Osteoblast (primary cell): ENCODE measurements at places on chromosomes 12 and 14. TPM values are rescaled to one million over a fixed set of nuclear protein-coding genes. Genes with fewer than 3 reads are reported as not detected.

- H3K27ac ChIP-seq = peak overlapping the region; percentile 38
- peak; percentile 55 for DNase-seq
- H3K36me3 ChIP-seq = no peaks in the 10 kb centered on the region
- H3K4me1 ChIP-seq = peaks cover 48% of the 10 kb centered on the region
- peaks cover 3% of the 10 kb centered on the region for H3K27me3 ChIP-seq
- H3K4me3 ChIP-seq = no peak overlapping the region
Measured at GRCh38 chr12:6183689-6184428, 16.3 kb upstream of the CD9 start.

GRCh38 chr12:88153959-88154358 is 11.9 kb downstream of the TMTC3 start:
- no peaks in the 10 kb centered on the region for H3K27me3 ChIP-seq
- H3K4me3 ChIP-seq = no peak overlapping the region
- H3K27ac ChIP-seq = peak overlapping the region; percentile 22
- H3K4me1 ChIP-seq = no peaks in the 10 kb centered on the region
- peak; percentile 60 for DNase-seq

GRCh38 chr12:51219322-51219721 is 1.5 kb upstream of the POU6F1 start:
- no peak overlapping the region for H3K4me3 ChIP-seq
- no peaks in the 10 kb centered on the region for H3K36me3 ChIP-seq
- no peak overlapping the region for H3K27ac ChIP-seq
- no peaks in the 10 kb centered on the region for H3K27me3 ChIP-seq
- DNase-seq = no peak
- peaks cover 15% of the 10 kb centered on the region for H3K4me1 ChIP-seq

GRCh38 chr12:60231976-60232907 is 636.4 kb downstream of the SLC16A7 start:
- no peak overlapping the region for H3K27ac ChIP-seq
- H3K4me1 ChIP-seq = no peaks in the 10 kb centered on the region
- no peak overlapping the region for H3K4me3 ChIP-seq
- H3K36me3 ChIP-seq = no peaks in the 10 kb centered on the region

DNA sequence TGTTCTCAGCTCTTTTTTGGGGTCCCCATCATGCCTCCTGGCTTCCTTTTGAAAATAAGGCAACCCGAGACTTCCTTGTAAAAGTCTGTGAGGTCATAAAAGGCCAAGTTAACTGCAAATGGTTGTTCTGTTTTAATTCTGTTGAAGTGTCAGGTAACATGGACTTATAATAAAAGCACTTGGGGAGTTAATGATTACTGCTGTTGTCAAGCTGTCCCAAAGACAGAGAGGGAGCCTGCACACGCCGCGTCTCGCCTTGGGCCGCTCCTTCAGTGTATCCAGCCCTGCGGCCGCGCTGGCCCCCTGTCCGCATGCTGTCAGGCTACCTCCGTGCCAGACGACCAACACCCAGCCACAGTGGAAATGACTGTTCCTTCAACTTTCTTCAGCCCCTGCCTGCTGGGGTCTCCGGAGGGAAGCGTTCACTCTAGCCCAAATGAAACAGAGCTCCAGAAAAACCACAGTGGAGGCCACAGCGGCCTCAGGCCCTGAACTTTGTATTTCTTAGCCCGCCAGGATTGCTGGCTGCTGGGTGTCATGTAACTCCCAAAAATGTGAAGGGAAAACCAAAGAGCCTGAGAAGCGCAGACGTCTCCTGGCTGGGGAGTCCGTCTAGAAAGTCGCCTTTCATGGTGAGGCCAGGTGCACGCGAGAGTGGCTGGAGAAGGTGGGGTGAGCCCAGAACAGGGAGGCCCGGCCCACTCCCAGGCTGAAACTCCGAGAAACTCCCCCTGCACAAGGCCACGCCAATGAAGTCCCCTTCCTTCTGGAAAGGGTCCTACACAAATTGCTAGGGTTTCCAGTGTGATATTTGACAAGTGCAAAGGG is 189.1 kb downstream of the ZFP36L1 start:
- peaks cover 18% of the 10 kb centered on the region for H3K4me1 ChIP-seq
- no peaks in the 10 kb centered on the region for H3K36me3 ChIP-seq
- H3K27ac ChIP-seq = no peak overlapping the region
- DNase-seq = peak; percentile 45

DNA sequence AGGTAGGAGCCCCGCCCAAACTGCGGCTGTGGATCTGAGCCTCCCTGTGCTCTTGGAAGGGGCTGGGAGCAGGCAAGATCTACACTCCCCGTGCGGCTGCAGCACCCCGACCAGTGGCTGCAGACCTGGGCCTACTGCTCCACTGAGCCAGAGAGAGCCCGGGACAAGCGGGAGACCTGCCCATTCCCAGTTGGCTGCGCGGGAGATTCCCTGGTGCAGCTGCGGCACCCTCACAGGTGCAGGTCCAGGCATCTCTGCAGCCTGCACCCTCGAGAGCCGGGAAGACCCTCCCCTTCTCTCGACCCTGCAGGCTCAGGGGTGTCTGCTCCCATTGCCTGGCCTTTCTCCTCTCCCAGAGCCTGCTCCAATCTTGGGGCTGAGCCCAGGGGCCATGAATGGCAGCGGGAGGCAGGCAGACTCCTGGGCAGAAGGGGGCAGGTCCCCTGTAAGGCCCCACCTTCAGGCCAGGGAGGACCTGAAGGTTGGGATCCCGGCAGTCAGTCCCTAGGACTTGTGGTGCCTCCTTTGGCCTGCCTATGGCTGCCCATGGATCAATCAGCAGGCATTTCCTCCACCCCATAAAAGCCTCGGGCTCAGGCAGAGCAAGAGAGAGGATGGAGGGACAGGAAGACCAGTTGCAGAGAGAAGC is 8.8 kb upstream of the A2M start:
- no peak overlapping the region for H3K27ac ChIP-seq
- no peaks in the 10 kb centered on the region for H3K4me1 ChIP-seq
- no peak overlapping the region for H3K4me3 ChIP-seq
- no peaks in the 10 kb centered on the region for H3K36me3 ChIP-seq
- DNase-seq = no peak
- no peaks in the 10 kb centered on the region for H3K27me3 ChIP-seq

- DNase-seq = peak; percentile 75
- peaks cover 19% of the 10 kb centered on the region for H3K4me1 ChIP-seq
- H3K4me3 ChIP-seq = no peak overlapping the region
- H3K27me3 ChIP-seq = peaks cover 31% of the 10 kb centered on the region
- H3K27ac ChIP-seq = no peak overlapping the region
Measured at GRCh38 chr12:57549203-57549908, 488 bp upstream of the KIF5A start.

- no peak for DNase-seq
- no peak overlapping the region for H3K4me3 ChIP-seq
- no peaks in the 10 kb centered on the region for H3K36me3 ChIP-seq
Measured at GRCh38 chr14:42541535-42542001, 934.9 kb downstream of the LRFN5 start.

DNA sequence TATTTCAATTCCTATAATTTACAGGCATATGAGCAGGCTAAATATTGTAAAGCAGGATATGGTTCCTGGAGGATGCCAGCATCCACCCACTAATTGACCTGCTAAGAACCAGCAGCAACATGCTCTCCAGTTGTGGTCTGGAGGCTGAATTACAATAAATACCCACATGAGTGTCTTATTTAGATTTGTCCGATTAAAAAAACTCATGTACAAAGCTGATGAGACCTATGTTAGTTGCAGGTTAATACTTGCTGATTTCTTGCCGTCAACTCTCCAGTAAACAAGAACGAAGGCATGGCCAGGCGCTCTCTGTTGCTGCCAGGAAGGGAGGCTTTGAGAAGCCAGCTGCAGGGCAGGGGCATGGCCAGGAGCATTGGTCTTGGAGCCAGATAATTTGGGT is 169.3 kb upstream of the PRICKLE1 start:
- no peak for DNase-seq
- H3K36me3 ChIP-seq = no peaks in the 10 kb centered on the region
- no peak overlapping the region for H3K27ac ChIP-seq
- H3K4me3 ChIP-seq = no peak overlapping the region

- H3K36me3 ChIP-seq = no peaks in the 10 kb centered on the region
- no peaks in the 10 kb centered on the region for H3K27me3 ChIP-seq
- DNase-seq = no peak
- H3K4me1 ChIP-seq = no peaks in the 10 kb centered on the region
Measured at GRCh38 chr14:89112720-89113119, 288.3 kb downstream of the TTC8 start.

- no peaks in the 10 kb centered on the region for H3K4me1 ChIP-seq
- H3K36me3 ChIP-seq = no peaks in the 10 kb centered on the region
- no peaks in the 10 kb centered on the region for H3K27me3 ChIP-seq
- H3K27ac ChIP-seq = no peak overlapping the region
Measured at GRCh38 chr14:88181072-88181471, 142.0 kb downstream of the KCNK10 start.

- H3K36me3 ChIP-seq = no peaks in the 10 kb centered on the region
- no peak overlapping the region for H3K27ac ChIP-seq
- DNase-seq = no peak
- H3K27me3 ChIP-seq = no peaks in the 10 kb centered on the region
- H3K4me3 ChIP-seq = no peak overlapping the region
Measured at GRCh38 chr14:20539906-20540305, 20.9 kb downstream of the RNASE9 start.

- H3K27ac ChIP-seq = peak overlapping the region; percentile 94
- H3K36me3 ChIP-seq = no peaks in the 10 kb centered on the region
- peak overlapping the region; percentile 94 for H3K4me3 ChIP-seq
- H3K4me1 ChIP-seq = peaks cover 10% of the 10 kb centered on the region
Measured at GRCh38 chr12:27709932-27710591, 570 bp upstream of the MRPS35 start.

The RIN3 gene
- 7.6 and 10.3 TPM in 2 replicates for total RNA-seq

The TAS2R20 gene
- total RNA-seq = 5.3 and 5.4 TPM in 2 replicates

The ZNF385A gene
- 0.72 and 0.88 TPM in 2 replicates for total RNA-seq
